ENCODE measurements at places on chromosomes 1 and 21.

DNA sequence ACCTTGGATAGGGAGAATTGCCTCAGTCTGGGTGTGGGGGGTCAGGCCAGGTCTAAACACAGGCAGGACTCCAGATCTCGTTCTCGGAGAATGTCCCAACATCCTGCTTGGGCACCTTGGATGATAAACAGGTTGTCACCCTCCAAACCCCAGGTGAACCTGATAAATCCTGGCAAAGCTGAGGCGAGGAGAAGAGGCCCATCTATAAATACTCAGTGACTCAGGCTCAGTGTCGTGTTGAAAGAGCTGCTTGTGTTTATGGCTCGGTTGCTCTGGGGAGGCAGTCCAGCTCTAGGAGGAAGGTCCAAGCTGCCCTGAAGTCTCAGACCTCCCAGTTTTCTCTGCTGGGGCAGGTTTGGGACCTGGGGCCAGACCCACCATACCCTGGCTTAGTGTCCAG, 15.8 kb upstream of the TRIM63 start:
- no peak for DNase-seq

- DNase-seq: no peak
Observed at GRCh38 chr1:178540204-178540603, 27.3 kb downstream of the TEX35 start.

- no peak for DNase-seq
Observed at GRCh38 chr1:109959974-109960744, 24.4 kb upstream of the AHCYL1 start.

DNA sequence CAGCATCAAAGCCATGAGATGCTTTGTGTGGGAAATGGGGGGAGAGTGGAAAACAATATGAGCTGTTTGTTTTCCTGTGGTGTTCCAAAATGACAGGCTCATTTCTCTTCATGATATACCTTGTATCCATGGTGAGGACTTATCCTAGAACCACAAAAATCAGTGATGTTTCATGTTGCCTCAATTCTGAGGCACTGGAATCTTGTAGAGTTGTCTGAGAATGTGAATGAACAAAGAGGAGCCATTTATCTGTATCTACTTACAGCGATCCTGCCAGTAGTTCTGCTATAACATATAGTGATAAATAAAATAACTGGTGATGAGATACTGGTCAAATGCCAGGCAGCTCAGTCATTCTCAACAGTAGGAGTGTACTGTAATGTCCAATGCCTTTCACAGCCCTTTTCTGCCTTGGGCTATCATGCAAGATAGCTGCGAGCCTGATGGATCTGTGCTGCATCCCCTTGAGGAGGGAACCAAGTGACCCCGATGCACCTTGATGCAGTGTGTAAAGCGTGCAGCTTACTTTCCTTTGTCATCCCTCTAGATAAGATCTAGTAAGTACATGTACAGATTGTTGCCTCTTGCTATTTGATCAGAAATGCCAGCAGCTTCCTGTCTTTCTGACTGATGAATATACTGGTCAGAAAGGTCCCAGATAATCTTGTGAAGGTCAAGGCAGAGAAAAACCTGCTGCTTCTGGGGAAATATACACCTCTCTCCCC, 52.8 kb downstream of the SLC44A3 start:
- no peak for DNase-seq

DNA sequence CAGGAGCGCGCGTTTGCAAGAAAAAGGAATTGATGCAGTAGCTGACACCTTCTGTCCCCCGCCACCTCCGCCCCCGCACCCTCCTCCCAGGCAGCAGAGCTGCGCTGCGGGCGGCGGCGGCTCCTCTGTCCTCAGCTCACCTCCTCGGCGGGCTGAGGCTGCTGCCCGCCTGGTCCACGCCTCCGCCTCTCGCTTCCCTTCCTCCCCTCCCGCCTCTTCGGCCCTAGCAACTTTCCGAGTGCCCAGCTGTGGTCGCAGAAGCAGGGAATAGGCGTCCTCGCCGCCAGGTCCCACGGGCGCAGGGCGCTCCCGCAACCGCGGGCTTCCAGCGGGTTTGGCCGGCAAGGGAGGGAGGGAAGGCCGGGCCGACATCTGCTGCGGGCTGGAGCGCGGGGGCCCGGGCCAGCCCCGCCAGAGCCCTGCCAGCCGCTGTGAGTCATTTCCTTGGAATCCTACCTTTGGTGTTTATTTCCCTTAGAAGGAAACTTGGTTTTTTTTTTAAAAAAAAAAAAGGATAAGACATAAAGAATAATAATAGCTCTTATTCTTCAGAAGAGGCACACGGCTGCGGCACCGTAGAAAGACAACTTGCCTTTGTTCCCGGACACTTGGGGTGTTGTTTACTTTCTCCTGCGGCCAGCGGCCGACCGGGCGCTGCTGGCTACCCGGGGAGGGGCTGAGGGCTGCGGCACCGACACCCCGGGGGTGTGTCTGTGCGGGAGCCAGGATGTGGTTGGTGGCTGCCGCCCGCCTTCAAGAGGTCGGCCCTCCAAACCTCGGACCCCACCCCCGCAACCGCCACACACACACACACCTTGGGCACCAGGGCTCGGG, 1.1 kb downstream of the SERTAD4 start:
- no peak for DNase-seq

- DNase-seq: no peak
Observed at GRCh38 chr21:44583800-44584147, 3.4 kb upstream of the KRTAP10-5 start.

DNA sequence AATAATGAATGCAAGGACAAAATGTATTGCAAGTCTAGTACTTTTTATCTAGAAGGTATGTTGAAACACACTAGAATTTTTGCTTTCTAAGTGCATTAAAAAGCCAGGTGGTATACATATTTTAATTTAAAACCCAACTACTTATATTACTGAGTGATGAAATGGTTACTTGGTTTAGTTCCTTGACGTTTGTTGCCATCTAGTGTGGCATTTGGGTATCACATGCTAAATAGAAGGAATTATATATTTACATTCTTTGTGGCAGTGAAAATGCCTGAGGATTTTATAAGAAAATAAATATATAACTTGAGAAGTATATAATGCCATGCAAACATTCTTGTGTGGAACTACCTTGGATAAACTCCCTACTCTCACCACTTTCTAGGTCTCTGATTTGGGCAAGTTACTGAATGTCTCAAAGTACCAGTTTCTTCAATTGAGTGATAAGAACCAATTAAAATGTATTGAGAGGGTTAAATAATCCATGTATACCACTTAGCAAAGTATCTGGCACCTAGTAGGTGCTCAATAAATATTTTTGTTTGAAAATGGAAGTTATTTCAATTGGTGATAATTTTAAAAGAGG, 69.6 kb downstream of the SDCCAG8 start:
- no peak for DNase-seq

- DNase-seq: no peak
Observed at GRCh38 chr1:150972417-150972940, 2.2 kb downstream of the CERS2 start.

GRCh38 chr1:200302921-200303290, 106.9 kb downstream of the ZNF281 start:
- DNase-seq: no peak

- DNase-seq: no peak
Observed at GRCh38 chr1:90973897-90974798, 47.7 kb downstream of the ZNF644 start.

GRCh38 chr1:5993556-5994491, 1.6 kb upstream of the NPHP4 start:
- no peak for DNase-seq

DNA sequence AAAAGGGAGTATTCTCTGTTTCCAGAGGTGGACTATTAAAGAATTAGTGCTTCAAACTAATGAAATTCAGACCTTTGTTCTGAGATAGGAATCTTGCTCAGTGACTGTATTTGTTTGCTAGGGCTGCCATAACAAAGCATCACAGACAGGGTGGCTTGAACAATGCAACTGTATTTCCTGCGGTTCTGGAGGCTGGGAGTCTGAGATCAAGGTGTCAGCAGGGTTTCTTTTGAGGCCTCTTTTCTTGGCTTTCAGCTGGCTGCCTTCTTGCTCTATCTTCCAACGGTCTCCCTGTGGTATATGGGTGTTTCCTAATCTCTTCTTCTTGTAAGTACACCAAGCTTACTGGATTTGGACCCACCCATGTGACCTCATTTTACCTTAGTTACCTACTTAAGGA, 264.6 kb upstream of the PROX1 start:
- DNase-seq: no peak

GRCh38 chr1:110674337-110675059, at the start of gene KCNA3:
KCNA3 (minus strand) TSS chr1:110674940; CDS start chr1:110674809, 131 bp downstream.
- peak; percentile 31 for DNase-seq

DNA sequence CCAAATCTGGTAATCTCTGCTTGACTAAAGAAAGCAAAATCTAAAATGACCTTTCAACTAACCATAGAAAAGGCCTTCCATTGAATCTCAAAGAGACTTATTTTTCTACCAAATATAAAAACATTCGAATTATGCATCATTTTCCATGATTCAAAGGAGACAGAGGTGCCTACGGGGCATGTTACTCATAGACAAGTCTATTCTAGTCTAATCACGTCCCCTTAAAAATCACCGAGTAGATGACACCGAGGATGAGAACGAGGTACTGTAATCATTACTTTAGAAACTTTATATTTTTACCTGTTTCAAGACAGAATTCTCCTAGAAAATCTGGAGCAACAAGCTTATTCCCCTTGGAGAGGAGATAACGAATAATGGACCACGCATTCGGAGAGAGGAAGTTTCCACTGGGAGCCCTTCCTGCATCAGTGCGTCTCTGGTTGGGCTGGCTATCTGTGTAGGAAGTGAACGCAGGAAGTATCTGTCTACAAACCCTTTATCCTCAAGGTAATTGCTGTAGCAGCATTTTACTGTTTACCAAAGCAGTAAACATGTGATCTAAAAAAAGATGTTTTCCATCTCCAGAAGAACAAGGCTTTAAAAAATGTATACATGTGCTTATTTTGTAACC, 9.5 kb downstream of the ERG start:
- no peak for DNase-seq

GRCh38 chr1:47995306-47996050, 1.7 kb downstream of the TRABD2B start:
- no peak for DNase-seq

- DNase-seq: no peak
Observed at GRCh38 chr1:173276922-173277800, 70.0 kb upstream of the TNFSF4 start.

GRCh38 chr1:17829579-17829978, 74.4 kb downstream of the ACTL8 start:
- DNase-seq: no peak

GRCh38 chr1:240008298-240008697, 83.4 kb upstream of the FMN2 start:
- DNase-seq: no peak

- no peak for DNase-seq
Observed at GRCh38 chr1:104733866-104734265, 984.2 kb downstream of the AMY1C start.

DNA sequence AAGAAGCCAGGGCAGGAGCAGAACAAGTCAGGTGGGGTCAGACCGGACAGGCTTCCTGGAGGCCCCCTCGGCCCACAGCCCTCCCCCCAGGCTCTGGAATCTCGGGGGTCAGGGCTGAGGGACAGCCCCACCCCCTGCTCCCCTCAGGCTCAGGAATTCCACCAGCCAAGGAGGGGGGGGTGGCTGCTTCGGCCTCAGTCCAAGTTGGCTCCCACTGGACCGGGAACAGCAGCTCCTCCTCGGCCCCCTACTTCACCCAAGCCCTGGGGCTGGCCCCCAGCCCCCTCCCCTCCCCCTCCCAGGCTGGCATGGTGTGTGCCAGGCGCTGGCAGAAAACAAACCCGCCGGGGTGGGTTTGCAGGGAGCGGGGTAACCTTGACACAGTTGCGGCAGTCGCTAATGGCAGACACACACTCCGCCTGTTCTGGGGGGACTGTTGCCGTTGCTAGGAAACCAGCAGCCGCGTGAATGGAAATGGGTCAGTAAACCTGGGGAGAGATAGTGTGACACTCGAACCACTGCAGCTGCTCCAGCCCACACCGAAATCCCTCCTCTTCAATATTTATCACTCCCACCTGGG, 32.4 kb downstream of the AHDC1 start:
- DNase-seq: no peak

- peak; percentile 46 for DNase-seq
Observed at GRCh38 chr21:35138665-35139381, 89.7 kb upstream of the RUNX1 start.

- DNase-seq: no peak
Observed at GRCh38 chr21:46636181-46636512, 673 bp downstream of the PRMT2 start.

DNA sequence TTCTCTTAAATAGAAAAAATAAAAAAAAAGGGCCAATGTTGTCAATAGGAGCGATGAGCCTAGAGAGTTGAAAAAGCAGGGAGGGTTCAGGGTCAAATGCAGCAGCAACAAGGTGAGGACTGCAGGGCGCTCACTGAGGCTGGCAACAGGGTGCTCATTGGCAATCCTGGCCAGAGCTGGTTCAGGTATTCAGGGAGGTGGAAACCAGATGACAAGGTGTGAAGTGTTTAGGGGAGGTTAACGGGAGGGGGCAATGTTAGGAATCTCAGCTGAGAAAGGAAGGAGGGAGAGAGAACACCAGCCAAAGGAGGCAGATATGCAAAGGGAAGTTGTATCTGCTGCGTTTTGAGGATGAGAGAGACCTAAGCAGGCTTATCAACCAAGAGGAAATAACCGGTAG, 129.8 kb upstream of the DAB1 start:
- DNase-seq: no peak

GRCh38 chr1:242784084-242784483, 259.6 kb upstream of the PLD5 start:
- DNase-seq: no peak

GRCh38 chr1:151920149-151920548, 10.8 kb upstream of the THEM4 start:
- no peak for DNase-seq

DNA sequence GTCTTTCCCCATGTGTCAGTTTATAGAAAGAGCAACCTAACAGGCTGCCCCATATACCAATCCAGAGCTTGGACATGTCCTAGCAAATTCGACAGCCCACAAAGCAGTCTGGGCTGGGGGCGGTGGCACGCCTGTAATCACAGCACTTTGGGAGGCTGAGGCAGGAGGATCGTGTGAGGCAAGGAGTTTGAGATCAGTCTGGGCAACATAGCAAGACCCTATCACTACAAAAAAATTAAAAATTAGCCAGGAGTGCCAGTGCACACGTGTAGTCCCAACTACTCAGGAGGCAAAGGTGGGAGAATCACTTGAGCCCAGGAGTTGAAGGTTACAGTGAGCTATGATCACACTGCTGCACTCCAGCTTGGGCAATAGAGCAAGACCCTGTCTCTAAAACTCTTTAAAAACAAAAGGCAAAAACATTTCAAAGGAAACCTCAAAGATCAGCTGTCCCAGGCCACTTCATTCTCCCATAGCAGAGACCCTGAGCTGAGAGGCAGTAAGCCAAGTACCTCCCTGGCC, 54.4 kb downstream of the SETD4 start:
- DNase-seq: no peak

GRCh38 chr1:54787604-54788003, 13.5 kb downstream of the TTC22 start:
- DNase-seq: no peak
